ENCODE measurements at places on chromosomes 3 and 15.

DNA sequence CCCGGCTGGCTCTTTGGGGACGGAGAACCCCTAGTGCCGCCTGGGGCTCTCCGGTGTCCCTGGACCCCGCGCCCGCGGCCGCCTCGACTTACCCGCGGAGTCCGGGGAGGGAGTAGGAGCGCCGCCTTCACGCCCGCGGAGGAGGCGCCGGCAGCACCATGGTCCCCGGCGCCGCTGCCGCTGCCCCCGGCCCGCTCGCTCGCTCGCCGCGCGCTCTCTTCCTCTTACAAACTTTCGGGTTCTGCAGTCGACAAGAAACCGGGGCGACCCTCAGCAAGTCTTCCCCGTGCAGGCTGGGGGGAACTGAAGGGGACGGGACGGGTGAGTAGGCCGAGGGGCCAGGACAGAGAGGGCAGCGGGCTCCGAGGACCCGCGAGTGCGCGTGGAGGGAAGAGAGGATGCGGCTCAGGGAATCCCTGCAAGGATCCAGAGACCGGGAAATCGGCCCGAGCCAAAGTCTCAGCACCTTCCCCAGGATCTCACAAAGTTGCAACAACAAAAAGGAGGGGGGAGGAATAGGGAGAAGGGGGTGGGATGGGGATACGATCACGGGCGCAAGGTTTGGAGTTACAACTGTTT lies 2.0 kb downstream of the FOXP1 start:
- no peak for DNase-seq

DNA sequence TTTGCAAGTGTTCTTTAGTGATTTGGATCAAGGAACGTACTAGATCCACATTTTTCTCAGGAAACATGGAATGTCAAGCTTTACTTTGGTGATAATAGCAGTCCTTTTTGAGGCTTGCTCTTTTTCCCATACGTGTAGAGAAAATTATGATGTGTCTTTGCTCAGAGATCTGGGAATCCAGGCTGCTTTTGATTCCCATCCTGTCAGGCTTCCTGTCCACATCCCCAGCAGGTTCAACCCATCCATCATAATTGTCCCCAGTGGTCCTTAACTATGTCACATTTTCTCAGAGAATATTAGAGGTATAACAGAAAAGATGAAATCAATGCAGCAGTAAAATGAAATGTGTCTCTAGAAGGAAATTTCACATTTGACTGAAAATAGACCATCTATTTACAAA lies 111.4 kb downstream of the IQCH start:
- DNase-seq: no peak

DNA sequence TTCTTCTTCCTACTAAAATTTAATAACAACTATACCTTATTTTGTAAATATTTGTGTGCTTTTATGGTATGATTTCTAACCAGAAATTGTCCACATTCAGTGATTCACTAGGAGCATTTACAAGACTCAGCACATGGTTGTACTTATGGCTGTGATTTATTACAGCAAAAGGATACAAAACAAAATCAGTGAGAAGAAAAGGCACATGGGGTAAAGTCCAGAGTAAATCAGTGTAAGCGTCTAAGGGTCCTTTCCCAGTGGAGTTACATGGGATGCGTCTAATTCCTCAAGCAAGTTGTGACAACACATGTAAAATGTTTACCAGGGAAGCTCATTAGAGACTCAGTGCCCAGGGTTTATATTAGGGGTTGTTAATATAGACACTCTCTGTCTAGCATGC lies 31.1 kb downstream of the RNF13 start:
- DNase-seq: no peak

DNA sequence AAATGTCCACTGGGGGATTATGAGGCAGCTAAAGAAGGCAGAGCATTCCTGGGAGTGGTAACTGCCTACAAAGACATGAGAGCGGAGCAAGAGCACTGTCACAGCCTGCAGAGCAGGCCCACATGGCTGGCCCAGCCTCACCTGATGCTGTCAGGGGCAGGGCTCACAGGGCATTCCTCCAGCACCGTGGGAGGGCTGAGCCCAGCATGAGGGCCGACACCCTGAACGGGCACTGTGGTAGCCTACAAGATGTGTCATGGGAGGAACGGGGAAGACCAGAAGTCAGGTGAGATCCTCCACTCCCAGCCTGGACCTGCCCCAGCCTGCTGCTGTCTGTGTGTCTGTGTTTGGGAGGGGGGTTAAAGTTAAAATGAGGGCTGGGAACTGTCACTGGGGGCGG lies 30.1 kb downstream of the CCDC12 start:
- no peak for DNase-seq

DNA sequence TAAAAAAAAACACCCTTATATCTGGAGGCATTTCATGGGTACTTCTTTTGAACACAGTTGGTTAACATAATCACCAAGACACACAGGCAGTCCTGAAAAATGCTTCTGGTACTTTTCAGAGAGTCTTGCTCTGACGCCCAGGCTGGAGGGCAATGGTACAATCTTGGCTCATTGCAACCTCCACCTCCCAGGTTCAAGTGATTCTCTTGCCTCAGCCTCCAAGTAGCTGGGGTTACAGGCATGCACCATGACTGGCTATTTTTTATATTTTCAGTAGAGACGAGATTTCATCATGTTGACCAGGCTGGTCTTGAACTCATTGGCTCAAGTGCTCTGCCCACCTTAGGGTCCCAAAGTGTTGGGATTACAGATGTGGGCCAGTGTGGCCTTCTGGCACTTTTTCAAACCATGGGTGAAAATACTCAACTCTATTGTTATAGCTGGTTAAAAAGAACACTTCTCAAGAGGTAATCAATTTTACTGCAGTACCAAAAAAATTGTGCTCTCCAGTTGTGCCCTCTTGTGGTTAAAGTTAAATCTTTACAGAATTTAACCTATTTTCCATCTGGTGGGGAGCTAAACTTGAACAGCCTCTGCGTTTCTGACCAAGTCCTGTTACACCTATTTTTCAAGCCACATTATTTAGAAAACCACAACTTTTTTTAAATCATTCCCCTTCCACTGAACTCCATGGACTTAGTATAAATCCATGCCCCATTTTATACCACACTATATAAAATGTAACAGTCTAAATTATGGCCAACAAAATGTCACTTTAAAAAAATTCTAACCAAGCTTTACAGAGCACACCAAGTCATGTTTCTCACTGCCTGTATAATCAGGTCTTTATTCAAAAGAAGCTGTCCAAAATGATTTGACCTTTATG lies 1.2 kb upstream of the SNAPC5 start:
- DNase-seq: no peak

DNA sequence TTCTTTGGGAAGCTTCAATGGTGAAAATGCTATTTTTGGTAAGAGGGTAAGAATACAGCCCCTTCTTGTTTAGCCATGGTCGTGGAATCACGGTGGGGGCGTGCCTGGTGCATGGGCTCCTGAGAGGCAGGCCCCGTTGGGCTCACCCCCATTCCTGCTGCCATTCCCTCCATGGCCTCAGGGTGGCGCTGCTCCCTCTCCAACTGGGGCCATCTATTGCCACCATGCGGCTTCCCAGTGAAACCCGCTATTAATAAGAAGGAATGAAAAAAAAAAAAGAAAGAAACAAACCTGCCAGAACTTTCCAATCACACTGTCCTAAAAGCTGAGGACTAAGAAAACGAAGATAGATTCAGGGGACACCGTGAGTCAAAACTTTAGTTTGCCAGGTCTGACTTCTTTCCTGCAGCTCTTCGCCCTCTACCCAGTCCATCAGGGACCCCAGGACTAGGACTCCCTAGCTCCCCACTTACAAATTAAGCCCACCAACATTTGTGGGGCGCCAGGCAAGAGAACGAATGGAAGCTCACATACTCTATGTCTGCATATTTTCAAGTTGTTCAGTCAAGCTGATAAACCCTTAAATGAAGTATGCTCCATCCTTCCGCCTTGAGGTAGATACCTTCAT lies 30.6 kb upstream of the ABHD2 start:
- peak; percentile 64 for DNase-seq

GRCh38 chr3:149091983-149092382 lies 5.7 kb upstream of the HLTF start:
- no peak for DNase-seq
